ENCODE measurements at places on chromosomes 7 and 10.

- no peak for DNase-seq
Measured at GRCh38 chr7:391961-392524, 102.1 kb downstream of the FOXL3 start.

GRCh38 chr10:123573236-123574108 lies 92.7 kb upstream of the GPR26 start:
- DNase-seq = no peak

DNA sequence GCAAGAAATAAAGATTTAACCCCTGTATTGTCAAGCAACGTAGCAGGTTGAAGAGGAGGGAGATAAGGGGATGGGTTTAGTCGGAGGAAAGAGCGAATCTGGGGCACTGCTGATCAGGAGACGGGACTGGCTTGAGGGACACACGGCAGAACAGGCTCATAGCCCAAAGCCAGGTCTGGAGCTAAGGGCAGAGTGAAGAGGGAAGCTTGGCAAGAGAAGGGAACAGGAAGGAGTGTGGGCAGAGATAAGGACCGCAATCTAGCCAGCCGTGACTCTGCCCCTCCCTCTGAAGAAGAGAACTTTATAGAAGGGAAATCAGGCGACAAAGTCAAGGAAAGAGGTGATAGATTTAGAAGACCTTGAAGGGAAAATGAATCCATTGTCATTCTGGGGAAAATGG lies 67.6 kb downstream of the CAV1 start:
- DNase-seq = no peak

DNA sequence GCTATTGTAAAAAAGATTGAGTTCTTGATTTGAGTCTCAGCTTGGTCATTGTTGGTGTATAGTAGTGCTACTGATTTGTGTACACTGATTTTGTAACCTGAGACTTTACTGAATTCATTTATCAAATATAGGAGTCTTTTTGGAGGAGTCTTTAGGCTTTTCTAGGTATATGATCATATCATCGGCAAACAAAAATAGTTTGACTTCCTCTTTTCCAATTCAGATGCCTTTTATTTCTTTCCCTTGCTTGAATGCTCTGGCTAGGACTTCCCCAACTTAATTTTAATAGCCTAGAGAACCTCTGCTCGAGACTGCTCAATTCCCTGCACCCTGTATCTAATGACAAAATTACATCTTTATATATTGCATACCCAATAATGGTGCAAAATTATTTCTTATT lies 154.4 kb downstream of the CCDC7 start:
- no peak for DNase-seq

DNA sequence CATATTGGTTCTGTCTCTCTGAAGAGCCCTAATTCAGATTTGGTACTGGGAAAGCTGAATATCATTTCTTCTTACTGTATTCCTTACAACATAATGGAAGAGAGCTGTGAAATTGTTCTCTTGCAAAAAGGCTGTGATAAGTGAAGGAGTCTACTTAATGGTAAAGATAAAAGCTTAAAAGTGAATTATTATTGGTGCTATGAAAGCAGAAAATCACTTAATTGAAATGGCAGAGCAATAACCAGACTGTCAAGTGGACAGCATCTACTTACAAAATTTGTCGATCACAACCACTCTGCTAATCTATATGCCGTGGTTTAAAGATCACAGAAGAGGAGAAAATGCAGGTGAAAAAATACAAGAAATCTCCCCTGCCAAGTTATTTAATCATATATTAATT lies 264.7 kb upstream of the TEX47 start:
- no peak for DNase-seq

GRCh38 chr7:31251441-31251840 lies 89.1 kb downstream of the NEUROD6 start:
- DNase-seq = no peak

- no peak for DNase-seq
Measured at GRCh38 chr10:103726637-103727036, 128.7 kb downstream of the SH3PXD2A start.

DNA sequence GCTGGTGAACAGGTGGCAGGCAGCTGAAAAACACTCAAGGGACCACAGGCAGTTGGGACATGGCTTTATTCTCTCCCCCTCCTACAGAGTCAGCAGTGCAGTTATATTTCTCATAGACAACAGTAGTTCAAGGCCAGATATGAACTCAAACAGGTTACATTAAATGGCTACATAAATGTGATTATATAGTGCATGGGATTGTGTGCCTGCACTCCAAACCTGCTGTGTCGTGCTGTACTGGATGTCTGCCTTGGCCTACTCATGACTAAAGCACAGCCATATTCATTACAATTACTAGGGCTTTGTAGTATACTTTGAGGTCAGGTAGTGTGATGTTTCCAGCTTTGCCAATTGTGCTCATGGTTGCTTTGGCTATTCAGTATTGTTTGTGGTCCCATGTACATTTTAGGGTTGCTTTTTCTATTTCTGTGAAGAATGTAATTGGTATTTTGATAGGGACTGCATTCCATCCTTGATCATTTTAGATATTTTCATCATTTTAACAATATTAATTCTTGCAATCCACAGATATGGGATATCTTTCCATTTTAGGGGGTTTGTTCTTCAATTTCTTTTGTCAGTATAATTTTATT lies 393.6 kb downstream of the CNTNAP2 start:
- no peak for DNase-seq

Data from effector CD4-positive, alpha-beta T cell (primary cell).